ENCODE measurements at places on chromosomes 5 and 9.

- DNase-seq = no peak
Measured at GRCh38 chr9:95078939-95079338, 238.6 kb downstream of the FANCC start.

DNA sequence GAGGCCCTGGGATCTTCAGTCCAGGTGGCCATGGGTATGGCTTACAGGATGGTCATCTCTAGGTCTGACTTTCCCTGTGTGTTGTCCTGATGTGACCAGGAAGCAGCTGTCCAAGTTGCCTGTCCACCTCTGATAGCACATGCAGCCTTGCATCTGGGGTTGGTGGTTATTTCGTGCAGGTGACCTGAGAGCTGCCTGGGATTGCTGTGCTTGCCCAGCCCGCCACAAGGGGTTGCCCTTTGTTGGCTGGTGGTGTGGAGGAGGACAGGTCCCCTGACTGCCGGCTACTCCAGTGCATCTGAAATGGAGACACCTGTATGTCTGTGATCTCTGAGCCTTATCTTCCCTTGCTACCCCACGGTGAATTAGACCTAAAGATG, 212.6 kb downstream of the ARHGAP26 start:
- DNase-seq = no peak

DNA sequence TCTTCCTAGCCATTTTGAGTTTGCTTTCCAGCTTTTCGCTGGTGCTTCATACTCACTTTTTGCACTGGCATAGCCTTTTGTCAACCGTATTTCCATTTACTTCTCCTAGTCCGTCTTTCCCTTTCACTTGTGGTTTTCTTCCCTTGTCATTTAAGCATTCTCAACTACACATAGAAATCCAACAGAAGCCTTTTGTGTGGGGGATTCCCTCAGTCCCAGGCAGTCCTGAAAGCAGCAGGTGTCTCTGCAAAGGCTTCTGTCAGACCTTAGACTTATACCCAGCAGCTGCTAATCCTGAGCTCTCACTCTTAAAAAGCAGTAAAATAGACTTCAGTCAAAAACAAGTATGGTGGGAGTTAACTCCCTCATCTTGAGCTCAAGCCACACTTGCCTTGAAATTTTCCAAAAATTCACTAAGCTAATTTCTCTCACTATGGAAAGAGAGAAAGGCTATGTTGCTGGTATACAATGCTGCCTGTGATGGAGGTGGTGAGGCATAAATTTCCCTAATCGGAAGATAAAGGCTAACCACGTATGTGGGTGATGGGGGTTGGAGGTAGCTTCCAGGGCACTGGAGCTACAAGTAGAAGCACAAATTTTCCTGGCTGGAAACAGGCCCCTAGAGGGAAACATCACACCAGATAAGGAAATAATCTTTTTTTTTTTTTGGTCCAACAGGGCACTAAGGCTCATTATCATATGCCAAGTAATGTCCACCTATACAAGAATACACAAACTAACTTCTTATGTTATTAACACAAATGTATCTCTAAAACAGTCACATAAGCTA, 34.8 kb upstream of the IFNK start:
- DNase-seq = no peak

- DNase-seq = no peak
Measured at GRCh38 chr5:112374818-112375217, 44.3 kb downstream of the EPB41L4A start.

GRCh38 chr9:97592126-97592525, 41.0 kb downstream of the TSTD2 start:
- DNase-seq = no peak

DNA sequence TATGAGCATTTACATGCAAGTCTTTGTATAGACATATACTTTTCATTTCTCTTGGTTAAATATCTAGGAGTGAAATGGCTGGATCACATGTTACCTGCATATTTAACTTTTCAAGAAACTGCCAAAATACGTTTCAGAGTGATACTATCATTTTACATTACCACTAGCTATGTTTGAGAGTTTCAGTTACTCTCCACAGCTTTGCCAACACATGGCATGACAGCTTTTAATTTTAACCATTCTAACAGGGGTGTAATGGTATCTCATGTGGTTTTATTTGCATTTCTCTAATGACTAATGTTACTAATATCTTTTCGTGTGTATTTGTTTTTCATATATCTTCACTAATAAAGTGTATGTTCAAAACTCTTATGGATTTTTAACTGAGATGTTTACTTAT, 99.8 kb downstream of the DTWD2 start:
- no peak for DNase-seq

DNA sequence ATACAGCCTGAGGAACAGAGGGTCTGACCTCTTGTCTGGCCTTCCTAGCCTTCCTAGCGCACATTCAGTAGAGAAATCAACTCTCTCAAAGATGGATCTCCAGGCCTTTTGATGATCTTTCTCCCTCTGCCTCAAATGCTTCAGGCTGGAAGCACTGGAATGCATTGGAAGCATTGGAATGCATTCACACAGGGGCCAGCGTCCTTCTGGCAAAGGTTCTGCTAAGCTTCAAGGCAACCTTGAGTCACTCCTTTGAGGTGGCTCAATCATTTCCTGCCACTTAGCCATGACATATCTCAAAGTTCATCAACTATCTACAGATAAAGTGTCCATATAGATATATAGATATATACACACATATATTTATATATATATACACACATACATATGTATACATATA, 42.9 kb downstream of the OR2K2 start:
- DNase-seq = no peak

GRCh38 chr5:168430296-168430695, 56.0 kb upstream of the RARS1 start:
- DNase-seq = no peak

GRCh38 chr9:136690104-136690805, 3.0 kb upstream of the AGPAT2 start:
- DNase-seq = no peak

GRCh38 chr5:139148986-139149385, 49.2 kb downstream of the SIL1 start:
- DNase-seq = no peak

DNA sequence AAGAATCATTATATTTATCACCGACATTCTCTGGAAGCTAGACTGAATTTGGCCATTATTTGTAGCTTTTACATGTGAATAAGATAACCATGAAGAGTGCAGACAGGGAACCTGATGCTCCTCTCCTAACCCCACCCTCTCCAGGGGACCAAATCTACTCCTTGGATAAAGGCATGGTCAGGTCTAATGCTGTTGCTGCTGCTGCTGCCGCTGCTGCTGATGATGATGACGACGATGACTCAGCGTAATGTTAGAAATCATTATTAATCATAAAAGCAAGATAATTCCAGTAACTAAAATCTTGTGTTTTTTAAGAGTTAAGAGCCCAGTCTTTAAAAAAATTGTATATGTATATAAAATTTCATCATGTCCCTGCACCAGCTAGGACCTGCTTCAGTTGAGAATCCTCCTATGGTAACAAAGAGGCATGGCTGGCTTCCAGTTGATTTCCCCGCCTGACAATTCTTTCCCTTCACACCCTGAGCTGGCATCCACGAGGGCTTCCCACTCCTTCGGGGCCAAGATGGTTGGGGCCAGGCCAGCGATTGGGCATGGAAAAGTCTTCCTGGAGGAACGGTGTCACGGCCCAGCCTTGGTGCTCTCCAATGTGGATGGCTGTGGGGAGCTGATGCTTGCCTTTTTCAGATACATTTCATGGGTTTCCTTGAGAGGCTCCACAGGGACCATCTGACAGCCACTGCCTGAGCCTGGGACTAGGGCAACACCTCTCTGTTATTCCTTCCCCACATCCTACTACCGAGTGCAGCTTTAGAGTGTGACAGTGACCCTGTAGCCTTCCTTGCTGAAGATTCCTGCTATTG, 400.0 kb downstream of the CTNND2 start:
- no peak for DNase-seq

DNA sequence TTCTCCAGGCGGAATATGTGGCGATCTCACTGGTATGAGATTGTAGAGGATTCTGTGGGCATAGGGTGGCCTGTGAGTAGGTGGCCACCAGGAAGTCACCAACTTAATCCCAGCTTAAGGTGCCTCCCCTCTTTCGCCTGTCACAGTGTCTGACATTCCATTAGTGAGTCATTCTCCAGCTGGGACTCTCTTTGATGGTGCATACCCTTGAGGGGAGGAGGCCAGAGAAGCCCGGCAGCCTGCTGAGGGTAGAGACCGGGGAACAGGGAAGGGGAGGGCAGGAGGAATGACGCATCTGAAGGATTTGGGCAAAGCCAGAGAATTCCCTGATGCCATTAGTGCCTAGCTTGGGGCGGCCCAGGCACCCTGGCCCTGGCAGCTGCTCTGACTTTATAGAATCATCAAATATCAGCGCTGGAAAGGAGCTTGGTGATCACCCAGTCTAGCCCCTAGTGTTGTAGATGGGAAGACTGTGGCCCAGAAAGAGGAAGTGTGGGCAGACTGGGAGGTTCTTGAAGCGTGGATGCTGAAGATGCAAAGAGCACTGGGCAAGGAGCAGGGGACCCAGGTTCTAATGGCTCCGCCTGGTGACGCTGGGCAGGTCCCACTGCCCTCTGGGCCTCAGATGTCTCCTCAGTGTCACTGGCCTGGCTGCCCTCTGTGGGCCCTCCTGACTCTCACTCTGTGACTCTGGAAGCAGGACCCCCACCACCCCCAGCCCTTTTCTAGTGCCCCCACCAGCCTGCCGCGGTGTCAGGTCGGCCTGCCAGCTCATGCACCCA, 41.4 kb downstream of the DAB2IP start:
- DNase-seq = no peak

- DNase-seq = no peak
Measured at GRCh38 chr5:132405646-132406045, 36.1 kb downstream of the SLC22A5 start.
